ENCODE measurements at places on chromosomes 2 and 18.

DNA sequence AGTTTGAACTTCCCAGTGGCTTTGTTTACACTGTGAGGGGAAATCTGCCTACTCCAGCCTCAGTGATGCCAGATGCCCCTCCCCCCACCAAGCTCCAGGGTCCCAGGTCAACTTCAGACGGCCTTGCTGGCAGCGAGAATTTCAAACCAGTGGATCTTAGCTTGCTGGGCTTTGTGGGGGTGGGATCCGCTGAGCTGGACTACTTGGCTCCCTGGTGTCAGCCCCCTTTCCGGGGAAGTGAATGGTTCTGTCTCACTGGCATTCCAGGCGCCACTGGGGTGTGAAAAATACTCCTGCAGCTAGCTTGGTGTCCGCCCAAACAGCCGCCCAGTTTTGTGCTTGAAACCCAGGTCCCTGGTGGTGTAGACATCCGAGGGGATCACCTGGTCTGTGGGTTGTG, 70.0 kb upstream of the NEUROD1 start:
- DNase-seq = no peak
- no peak overlapping the region for H3K4me3 ChIP-seq
- no peak overlapping the region for H3K27ac ChIP-seq
- no peaks in the 10 kb centered on the region for H3K4me1 ChIP-seq
- H3K27me3 ChIP-seq = no peaks in the 10 kb centered on the region

DNA sequence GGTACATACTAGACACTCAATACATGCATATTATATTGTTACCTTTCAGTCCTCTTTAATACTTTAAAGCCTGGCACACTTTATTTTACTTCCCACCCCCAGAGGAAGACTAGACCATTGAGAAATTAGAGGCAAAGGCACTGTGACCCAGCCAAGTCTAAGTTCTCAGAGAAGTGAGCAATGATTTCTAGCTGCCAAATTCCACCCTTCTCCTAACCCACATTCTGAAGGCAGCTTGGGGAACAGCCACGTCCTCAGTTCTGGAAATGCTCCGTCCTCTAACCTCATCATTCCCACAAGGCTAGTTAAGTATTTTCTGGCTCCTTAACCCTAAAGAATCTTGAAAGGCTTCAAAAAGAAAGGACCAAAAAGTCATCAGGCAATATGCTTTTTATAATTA, 86.6 kb downstream of the COL5A2 start:
- H3K27me3 ChIP-seq = no peaks in the 10 kb centered on the region
- H3K36me3 ChIP-seq = no peaks in the 10 kb centered on the region
- H3K27ac ChIP-seq = peak overlapping the region; percentile 67
- peak; percentile 77 for DNase-seq

DNA sequence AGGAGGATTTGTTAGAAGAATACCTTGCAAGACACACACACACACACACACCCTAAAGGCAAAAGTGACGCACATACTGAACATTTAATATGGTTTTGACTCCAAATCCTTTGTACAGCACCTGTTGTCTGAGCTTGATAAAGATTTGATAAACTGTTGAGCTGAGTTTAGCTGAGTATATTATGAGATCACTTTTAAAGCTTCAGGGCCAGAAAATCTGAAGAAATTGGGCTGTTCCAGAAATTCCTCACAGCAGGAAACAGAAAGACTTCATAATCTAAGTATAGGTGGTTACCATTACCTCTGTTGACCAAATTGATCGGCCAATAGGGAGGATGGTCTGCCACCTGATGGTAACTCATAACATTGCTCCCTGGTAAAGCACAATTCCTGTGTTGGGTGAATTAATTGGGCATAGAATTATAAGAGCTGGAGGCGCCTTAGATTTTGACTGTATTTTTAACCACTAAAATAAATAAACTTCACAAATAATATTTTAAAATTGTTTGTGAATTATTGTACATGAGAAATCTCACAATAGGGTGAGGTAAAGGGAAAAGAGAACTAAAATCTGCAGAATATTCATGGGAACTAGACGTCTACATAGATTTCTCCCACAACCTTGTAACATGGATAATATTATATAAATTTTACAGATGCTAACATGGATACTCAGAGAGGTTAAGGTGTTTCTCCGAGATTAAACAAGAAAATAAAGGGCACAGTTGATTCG, 21.8 kb upstream of the RPIA start:
- no peak overlapping the region for H3K27ac ChIP-seq
- no peaks in the 10 kb centered on the region for H3K4me1 ChIP-seq
- no peak for DNase-seq
- no peaks in the 10 kb centered on the region for H3K27me3 ChIP-seq

- no peaks in the 10 kb centered on the region for H3K27me3 ChIP-seq
- H3K27ac ChIP-seq = peak overlapping the region; percentile 83
- peak overlapping the region; percentile 38 for H3K4me3 ChIP-seq
- H3K4me1 ChIP-seq = no peaks in the 10 kb centered on the region
- peak; percentile 76 for DNase-seq
- H3K36me3 ChIP-seq = no peaks in the 10 kb centered on the region
These were observed 37.9 kb downstream of the MOGAT1 start for GRCh38 chr2:222709191-222709891.

- no peak overlapping the region for H3K27ac ChIP-seq
- no peak for DNase-seq
- no peak overlapping the region for H3K4me3 ChIP-seq
- H3K27me3 ChIP-seq = no peaks in the 10 kb centered on the region
- no peaks in the 10 kb centered on the region for H3K4me1 ChIP-seq
- H3K36me3 ChIP-seq = peaks cover 34% of the 10 kb centered on the region
These were observed 62.7 kb upstream of the NFU1 start for GRCh38 chr2:69499966-69500365.

DNA sequence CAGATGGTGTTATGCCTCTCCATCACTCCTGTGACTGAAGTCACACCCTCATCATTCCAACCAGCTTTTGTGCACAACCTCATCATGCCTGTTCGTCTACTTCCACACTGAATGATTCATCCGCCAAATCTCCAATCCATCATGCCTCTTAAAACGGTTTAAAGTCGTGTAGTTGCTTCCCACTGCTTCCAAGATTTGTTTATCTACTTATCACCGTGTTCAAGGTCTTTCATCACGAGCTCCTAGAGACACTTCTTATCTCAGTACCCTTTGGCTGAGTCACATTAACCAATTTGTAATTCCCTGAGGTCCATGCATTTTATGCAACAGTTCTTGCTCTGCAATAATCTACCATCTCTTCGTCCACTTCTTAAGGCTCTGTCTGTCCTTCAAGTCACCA, 592.3 kb upstream of the ID2 start:
- no peaks in the 10 kb centered on the region for H3K4me1 ChIP-seq
- H3K36me3 ChIP-seq = no peaks in the 10 kb centered on the region
- H3K27me3 ChIP-seq = no peaks in the 10 kb centered on the region
- no peak overlapping the region for H3K4me3 ChIP-seq
- H3K27ac ChIP-seq = no peak overlapping the region

GRCh38 chr2:102166189-102166845, 20.5 kb upstream of the IL1RL2 start:
- no peaks in the 10 kb centered on the region for H3K4me1 ChIP-seq
- no peak overlapping the region for H3K4me3 ChIP-seq
- peaks cover 22% of the 10 kb centered on the region for H3K36me3 ChIP-seq

DNA sequence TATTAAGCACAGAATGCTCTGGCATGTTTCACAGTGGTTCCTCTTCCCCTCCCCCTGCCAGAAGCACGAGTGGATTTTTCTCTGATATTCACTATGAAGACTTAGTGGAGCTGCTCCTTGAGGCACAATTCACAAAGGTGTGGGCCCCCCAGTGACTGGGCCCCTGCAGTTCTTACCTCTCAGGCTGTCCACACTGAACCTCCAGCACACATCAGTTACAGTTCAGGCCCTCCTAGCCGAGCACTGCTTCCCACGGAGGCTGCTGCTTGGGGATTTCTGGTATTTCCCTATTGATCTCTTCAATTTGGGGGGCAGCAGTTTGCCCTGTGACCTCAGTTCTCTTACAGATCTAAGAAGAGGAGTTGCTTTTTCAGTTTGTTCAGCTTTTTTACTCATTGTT, 236.1 kb downstream of the SH3RF3 start:
- no peak for DNase-seq
- no peaks in the 10 kb centered on the region for H3K4me1 ChIP-seq
- no peaks in the 10 kb centered on the region for H3K36me3 ChIP-seq
- H3K27ac ChIP-seq = no peak overlapping the region
- no peak overlapping the region for H3K4me3 ChIP-seq

GRCh38 chr2:126504949-126505348, 151.0 kb upstream of the GYPC start:
- H3K27me3 ChIP-seq = no peaks in the 10 kb centered on the region
- no peaks in the 10 kb centered on the region for H3K4me1 ChIP-seq
- H3K4me3 ChIP-seq = no peak overlapping the region

DNA sequence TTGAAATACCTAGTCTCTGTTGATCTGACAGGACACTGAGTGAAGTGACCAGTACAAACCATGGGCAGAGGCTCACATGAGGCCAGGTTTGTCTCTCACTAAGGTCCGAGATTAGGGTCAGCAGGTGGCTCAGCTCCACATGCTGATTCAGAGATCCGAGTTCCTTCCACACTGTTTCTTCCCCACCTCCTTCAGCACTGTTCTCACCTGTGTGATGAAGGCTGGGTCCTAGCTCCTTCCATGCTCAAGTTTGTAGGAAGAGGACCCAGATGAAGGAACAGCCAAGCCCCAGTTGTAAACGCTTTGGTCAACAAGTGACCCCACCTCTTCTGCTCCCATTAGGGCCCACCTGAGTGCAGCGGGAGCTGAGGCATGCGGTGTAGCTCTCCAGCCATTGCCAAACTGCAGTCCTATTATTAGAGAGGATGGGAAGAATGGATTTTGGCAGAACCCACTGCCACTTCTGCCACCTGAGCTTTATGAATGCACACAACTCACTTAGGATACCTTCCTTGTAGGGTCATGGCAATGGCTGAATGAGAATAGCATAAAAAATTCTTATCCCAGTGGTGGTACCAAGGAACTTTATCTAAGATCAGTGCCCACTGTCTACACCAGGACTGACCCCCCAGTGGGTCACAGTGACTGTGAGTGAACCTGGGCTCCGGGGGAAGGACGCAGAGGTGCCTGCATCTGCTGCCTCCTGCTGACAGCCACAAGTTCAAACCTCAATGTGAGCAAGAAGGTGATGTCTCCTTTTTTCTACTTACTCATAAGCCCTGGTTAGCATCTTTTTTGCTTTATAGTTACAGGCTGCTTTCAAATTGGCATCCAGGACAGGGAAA, 324.8 kb upstream of the HS6ST1 start:
- no peaks in the 10 kb centered on the region for H3K36me3 ChIP-seq
- H3K27me3 ChIP-seq = no peaks in the 10 kb centered on the region
- H3K4me1 ChIP-seq = no peaks in the 10 kb centered on the region
- no peak overlapping the region for H3K4me3 ChIP-seq

DNA sequence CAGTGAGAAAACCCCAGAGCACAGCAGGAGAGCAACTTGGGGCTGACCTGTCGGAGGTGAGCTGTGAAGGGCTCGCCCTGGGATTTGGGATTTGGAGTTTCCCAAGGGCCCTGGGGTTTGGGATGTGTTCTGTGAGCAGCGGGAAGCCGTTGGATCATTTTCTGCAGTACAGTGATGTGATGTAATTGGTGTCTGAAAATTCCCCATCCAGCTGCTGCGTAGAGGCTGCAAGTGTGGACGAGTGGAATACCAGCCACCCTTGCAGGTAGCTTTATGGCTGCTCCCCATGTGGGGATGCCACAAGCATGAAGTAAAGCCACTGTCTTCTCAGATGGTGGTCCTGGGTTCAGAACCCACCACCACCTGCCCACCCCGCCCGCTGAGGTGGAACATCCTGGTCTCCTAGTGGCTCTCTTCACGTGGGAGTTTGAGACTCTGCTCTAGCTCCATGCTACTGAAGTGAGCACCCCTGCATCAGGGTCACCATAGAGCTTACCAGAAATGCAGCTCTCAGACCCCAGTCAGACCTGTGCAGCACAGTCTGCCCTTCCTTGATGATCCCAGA, 15.0 kb downstream of the IMPA2 start:
- H3K27me3 ChIP-seq = no peaks in the 10 kb centered on the region
- H3K27ac ChIP-seq = no peak overlapping the region
- no peak for DNase-seq
- peaks cover 8% of the 10 kb centered on the region for H3K4me1 ChIP-seq
- H3K36me3 ChIP-seq = peaks cover 4% of the 10 kb centered on the region

DNA sequence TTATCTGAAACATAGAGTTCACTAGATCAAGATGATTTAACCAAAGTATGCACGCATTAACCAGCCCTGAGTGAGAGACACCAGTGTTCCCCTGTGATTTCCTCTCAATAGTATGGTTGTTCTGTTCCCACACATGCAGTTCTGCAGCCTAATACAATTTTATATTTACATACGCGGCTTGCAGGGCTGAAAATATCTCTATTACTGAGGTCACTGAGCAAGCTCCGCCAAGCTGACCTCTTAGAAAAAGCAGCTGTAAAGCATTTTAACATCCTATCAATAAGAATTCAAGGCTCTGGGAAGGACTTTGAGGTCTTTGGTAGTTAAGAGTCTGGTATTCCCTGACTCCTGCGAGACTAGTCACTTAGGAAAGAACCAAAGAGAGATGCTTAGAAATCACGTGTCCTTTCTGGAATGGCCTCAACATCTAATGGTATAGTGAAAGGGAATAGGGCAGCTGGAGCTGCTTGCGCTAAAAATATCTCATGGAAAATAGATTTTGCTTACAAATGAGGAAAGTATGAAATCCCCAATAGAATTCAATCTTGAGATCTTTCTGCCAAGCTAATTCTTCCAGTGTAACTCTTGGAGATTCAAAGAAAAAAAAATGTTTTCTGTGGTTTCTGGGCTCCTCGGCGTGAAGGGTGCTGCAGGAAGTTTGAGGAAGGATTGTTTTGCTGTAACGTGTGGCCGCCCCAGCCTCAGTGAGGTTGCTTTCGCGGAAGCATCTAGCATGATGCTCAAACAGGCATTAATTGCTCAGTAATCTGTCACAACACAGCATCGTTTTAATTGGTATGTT, 59.2 kb downstream of the DOCK10 start:
- no peaks in the 10 kb centered on the region for H3K36me3 ChIP-seq
- no peak for DNase-seq
- H3K4me1 ChIP-seq = peaks cover 34% of the 10 kb centered on the region
- H3K27ac ChIP-seq = peak overlapping the region; percentile 83

DNA sequence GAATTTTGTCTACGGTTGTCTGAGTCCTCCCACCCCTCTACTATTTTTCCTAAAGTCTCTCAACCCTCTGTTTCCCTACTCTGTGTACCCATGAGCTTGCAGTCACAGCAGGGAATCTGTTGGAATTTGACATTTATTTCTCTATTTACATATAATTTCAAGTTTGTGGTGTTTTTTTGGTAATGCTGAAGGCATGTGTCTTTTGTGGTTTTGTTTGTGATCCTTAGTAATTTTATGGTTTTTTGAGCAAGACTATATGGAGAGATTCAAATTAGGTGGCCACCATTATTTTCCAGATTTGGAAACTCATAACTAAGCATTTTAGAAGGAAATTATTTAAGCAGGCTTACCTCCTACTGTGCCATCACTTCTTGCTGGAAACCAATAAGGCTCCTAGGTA, 27.2 kb upstream of the FBLN7 start:
- no peak for DNase-seq
- H3K4me3 ChIP-seq = no peak overlapping the region
- H3K27ac ChIP-seq = no peak overlapping the region
- H3K36me3 ChIP-seq = peaks cover 65% of the 10 kb centered on the region
- H3K27me3 ChIP-seq = no peaks in the 10 kb centered on the region
